Stimulated activated CD8-positive, alpha-beta memory T cell treated with anti-CD3 and anti-CD28 coated beads, Interleukin-7, amount 100 ng/mL, for 4 hours (primary cell): ENCODE measurements at places on chromosomes 7 and 10.

DNA sequence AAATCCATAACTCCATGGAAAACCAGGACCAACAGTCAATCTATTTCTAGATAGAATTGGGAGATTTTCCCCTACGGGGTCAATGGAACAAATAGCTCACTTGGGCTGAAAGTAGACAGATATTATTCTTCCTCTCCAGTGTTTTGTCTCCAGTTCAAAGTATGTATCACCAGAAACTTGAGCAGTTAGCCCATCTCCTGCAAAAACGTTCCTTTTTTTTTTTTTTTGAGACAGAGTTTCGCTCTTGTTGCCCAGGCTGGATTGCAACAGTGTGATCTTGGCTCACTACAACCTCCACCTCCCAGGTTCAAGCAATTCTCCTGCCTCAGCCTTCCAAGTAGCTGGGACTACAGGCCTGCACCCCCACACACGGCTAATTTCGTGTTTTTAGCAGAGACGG is 390.0 kb upstream of the AUTS2 start:
- DNase-seq, result no peak

GRCh38 chr10:81600185-81600584 is 274.8 kb upstream of the NRG3 start:
- no peak for DNase-seq

DNA sequence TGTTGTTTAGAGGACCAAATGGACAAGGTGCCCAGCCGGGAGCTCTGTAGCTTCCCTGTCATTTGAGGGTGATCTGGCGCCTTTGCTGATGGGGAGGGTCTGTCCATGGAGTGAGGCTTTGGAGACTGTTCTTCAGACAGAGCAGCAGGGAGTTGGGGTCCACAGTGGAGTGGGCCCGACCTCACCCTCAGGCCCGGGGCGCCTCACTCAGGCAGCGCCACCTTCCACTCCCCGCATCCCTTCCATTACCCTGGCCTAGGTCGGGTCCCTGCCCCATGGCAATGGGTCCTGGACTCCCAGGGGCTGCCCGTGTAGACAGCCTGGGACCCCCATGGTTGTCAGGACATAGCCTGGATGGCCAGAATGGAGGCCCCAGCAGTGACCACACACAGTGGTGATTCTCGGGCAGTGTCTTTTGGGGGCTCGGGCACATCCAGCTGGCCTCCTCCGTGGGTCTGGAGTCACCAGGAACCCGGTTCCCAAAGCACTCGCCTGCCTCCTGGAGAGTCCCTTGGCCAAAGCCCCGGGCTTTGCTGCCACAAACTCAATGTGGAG is 38.5 kb downstream of the TCERG1L start:
- no peak for DNase-seq

DNA sequence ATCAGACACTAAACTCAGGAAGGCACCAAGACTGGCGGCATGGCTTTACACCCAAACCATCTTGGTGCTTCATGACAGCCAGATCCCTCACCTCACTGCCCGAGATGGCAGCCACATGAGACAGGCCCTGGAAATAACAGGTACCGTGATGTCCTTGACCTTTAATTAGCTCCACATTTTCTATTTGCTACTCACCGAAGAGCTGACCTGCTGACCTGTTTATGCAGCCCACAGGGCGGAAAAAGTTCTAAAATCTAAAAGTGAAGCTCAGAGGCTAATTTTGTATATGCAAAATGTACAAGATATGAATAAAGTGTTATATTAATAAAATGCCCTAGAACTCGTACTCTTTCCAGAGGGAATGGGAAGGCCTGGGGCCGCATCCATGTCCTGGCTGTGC is 51.6 kb upstream of the RASGEF1A start:
- DNase-seq, result no peak

- no peak for DNase-seq
Observed at GRCh38 chr7:157625973-157626742, 289.4 kb downstream of the DNAJB6 start.

- no peak for DNase-seq
Observed at GRCh38 chr7:1598286-1598685, 28.5 kb upstream of the PSMG3 start.

GRCh38 chr10:46293832-46294640 is 7.2 kb downstream of the ANTXRL start:
- DNase-seq, result no peak
